Activated T-helper 1 cell treated with anti-CD3 and anti-CD28 coated beads, Interleukin-12 subunit alpha, Interleukin-12 subunit beta, Interleukin-2, Interleukin-4 antibody, amounts not matched to agents 30 ng/mL and 10 ng/mL and 1 ng/mL, durations not matched to agents 14 hours and 24 hours and 36 hours (primary cell): ENCODE measurements at places on chromosomes 6 and 20.

DNA sequence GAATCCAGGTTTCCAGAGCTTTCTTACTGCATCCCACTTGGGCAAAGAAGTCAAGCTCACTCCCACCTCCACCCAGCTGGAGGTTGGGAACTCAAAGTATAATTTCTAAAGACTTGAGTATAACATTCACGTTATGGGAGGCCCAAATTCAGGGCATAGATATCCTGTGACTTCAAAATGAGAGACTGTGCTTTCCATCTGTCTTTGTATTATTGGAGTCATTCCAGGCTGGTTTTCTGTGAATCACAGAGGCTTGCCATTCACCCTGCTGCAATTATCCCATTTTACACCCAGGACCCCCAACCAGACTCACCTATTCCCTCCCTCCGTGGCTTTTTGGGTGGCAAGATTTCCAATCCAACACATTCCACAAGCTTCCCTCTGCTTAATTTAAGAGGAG is 19.3 kb upstream of the SRC start:
- DNase-seq = no peak

DNA sequence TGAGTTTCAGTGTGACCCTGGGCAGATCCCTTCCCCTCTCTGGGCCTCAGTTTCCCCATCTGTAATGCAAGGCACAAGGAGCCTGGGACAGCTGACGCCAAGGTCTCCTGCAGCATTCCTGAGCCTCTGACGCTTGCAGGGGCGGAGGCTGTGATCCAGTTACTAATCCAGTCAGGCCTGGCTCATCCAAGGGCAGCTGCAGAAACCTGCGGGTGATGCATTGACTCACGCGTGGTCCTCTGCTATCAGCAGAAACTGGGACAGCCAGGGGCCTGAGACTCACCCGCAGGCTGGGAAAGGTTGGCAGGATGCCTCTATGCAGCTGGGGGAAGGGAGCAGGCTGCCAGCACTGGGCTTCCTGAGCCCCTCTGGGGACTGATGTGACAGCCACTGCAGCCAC is 65.0 kb upstream of the SIRPA start:
- DNase-seq = no peak

DNA sequence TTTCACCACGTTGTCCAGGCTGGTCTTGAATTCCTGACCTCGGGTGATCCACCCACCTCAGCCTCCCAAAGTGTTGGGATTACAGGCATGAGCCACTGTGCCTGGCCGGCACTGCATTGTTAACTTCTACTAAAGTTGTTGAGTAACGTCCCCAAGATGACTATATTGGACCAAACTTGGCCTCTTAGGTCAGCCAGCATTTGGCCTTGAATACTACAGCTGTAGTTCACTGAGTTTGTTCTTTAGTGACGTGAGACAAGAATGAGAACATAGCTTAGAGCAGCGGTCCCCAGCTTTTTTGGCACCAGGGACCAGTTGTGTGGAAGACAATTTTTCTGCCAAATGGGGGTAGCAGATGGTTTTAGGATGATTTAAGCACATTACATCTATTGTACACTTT is 237.1 kb downstream of the TBC1D7 start:
- DNase-seq = no peak

- DNase-seq = no peak
Observed at GRCh38 chr20:60008130-60008808, 50.0 kb downstream of the CDH26 start.

DNA sequence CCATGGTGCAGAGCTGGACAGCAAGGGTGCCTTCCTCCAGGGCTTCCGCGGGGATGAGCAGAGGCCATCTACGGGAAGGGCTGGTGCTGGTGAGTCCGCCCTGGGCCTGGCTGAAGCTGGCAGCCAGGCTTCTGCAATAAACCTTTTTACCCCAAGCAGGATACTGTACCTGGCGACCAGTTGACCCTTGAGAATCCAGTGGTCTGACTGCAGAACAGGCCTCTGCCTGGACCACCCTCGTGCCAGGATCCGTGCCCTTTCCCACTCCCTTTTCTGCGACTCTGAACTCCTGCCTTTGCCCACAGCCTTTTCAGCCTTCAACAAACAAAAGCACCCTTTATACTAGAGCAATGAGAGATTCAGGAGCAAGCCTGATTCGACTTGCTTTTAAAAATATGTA is 18.9 kb downstream of the CDH26 start:
- no peak for DNase-seq

GRCh38 chr20:10367943-10368701 is 65.9 kb downstream of the MKKS start:
- no peak for DNase-seq

DNA sequence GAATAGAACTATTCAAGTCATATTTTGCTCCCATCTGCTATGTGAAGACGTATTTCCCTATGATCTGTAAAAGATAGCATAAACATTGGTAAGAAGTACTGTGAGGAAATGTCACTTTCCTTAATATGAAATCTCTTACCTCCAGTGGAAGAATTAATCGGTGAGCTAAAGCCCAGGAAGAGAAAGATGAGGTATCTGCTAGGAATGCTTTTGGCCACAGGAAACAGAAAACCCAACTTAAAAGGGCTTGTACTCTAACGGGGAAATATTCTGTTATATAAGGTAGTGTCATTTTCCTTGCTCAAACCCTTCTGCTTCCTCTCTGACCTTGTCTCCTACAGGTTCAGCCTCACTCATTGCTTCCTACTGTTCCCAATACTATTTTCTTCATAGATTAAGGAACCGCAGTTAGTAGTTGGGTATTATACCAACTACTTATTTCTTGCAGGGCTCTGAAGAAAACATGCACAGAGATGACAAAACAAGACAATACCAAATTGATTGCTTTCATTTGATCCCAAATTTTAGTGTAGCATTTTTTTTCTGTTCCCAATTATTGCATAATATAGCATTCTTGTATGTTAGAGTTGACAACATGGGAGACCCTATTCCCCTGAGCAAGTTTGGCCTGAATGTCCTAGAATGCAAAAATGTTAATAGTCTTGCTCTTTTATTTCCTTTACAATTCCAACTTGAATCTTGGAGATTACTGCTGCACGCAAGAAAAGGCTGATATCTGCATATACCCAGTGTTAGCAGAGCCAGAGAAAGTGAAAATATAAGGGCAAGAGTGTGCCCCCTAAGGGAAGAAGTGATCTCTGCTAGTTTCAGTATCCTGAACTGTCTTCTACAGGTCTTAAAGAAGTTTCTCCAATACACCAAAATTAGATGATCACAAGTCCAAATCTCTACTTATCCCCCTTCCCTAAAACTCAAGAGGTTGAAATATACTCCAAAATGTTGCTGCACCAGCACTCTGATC is 65.3 kb downstream of the AFG1L start:
- DNase-seq = no peak

GRCh38 chr20:58889798-58890517 is 37.4 kb downstream of the GNAS start:
- no peak for DNase-seq

- DNase-seq = no peak
Observed at GRCh38 chr20:62282877-62283503, 19.8 kb upstream of the ADRM1 start.

GRCh38 chr20:54042021-54042420 is 28.4 kb downstream of the BCAS1 start:
- no peak for DNase-seq

GRCh38 chr6:157688275-157688959 is 134.6 kb upstream of the SNX9 start:
- DNase-seq = no peak

- DNase-seq = no peak
Observed at GRCh38 chr6:130889423-130889822, 62.2 kb downstream of the SMLR1 start.

DNA sequence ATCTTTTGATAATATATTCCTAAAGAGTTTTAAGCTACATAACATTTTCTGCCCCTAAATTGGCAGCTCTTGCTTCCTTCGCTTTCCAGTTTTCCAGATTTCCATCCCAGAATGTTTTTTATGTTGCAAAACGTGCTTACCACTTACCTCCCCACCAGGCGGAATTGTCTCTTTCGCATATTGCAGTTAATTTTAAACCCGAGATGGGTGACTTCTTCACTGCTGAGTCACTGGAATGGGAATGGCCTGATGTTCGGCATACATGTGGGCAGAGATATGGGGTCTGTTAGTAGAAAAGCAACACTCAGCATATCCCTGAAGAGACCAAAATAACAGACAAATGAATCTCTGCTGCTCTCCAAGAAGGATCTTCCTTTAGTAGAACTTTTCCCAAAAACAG is 491.2 kb downstream of the PREX1 start:
- no peak for DNase-seq

- no peak for DNase-seq
Observed at GRCh38 chr20:25319241-25320034, 71.2 kb downstream of the ABHD12 start.

GRCh38 chr6:115617031-115617430 is 443.7 kb downstream of the FRK start:
- DNase-seq = no peak

DNA sequence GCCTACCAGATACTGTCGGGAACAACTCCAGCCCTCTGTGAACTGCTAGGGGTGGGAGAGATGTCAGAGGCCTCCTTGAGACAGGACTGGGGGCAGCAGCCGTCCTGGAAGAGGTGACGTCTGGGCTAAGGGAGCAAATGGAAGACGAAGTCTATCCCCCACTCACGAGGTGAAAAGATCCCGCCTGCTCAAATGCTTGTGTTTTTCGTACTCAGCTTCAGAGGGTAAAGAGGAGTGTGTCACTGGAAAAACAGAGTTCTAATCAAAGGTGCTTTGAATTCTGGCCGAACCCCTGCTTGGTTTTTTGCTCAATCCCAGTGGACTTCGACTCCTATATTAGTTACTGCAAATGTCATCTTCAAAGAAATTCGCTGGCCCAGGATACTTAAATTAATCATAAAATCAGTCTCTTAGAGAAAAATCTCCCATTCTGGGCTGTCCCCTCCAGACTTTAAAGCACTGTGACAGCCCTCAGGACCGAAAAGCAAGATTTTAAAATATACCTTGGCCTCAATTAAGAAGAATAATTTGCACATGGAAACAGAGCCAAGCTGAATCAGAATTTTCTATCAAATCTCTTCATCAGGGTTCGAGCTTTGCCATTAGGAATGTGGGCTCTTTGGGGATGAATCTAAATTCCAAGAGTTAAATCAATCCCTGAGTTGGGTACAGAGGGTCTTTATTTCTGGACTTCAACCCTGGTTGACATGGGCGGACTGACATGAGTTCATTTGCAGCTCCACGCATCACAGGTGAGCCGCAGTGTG is 61.8 kb upstream of the AFDN start:
- no peak for DNase-seq

DNA sequence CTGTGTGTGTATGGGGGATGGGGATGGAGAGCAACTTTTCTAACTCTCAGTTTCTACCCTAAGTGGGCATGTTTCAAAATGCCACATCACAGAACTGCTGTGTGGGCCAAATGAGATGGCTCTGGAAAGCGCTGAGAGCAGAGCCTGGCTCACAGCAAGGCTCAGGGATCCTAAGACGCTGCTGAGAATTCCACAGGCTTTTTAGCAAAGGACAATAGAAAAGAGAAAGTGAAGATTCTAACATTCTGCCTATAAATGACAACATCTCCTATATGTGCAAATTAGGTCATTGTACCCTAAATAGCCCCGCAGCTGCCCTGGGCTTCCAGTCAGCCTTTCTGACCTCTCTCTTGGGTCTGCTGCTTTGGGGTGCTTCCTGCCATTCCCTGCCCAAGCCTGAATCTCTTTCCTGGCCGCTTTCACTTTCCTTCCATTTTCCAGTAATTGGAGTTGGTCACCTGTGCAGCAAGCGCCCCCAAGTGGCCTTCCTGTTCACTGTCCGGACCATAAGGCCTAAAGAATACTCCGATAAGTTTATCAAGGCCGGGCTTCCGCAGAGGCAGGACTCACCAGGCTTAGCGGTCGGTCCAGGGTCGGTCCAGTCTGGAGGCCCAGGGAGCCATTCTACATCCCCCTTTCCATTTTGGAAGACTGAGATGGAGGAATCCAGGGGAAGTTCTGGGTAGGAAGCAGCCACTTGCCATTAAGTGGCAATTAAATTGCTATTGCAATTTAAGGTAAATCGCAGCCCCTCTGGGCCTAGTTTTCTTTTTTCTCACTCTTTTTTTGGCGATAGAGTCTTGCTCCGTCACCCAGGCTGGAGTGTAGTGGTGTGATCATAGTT is 6.7 kb upstream of the DDR1 start:
- peak; percentile 60 for DNase-seq

DNA sequence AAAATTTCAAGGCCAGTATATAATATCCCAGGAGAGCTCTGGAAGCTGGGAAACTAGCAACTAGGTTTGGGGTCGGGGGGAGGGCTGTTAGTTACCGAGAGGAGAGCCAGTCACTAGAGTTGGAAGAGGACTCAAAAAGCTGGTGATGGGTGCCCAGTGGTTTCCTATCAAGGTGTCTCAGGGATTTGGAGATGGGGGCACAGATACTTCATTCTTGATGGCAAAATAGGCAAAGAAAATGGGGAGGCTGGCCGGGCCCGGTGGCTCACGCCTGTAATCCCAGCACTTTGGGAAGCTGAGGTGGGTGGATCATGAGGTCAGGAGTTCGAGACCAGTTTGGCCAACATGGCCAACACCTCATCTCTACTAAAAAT is 805 bp downstream of the PHF1 start:
- DNase-seq = no peak

DNA sequence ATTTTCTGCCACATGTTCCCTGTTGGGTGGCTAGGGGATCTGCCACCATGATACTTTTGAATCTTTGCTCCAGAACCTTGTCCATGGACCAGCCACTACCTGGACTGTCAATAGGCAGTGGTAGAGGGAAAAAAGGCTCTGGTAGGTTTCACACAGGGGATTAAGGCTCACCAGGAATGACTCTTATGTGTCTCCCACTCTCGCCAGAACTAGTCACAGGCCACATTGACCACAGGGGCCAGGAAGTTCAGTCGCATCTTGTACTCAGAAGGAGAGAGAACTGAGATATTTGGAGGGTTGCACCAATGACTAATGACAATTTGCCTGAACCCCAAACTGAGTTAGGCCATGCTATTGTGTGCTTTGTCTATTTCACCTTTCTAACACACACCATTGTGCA is 23.6 kb upstream of the APCDD1L start:
- no peak for DNase-seq

- DNase-seq = no peak
Observed at GRCh38 chr6:99282479-99283062, 66.9 kb downstream of the FAXC start.

DNA sequence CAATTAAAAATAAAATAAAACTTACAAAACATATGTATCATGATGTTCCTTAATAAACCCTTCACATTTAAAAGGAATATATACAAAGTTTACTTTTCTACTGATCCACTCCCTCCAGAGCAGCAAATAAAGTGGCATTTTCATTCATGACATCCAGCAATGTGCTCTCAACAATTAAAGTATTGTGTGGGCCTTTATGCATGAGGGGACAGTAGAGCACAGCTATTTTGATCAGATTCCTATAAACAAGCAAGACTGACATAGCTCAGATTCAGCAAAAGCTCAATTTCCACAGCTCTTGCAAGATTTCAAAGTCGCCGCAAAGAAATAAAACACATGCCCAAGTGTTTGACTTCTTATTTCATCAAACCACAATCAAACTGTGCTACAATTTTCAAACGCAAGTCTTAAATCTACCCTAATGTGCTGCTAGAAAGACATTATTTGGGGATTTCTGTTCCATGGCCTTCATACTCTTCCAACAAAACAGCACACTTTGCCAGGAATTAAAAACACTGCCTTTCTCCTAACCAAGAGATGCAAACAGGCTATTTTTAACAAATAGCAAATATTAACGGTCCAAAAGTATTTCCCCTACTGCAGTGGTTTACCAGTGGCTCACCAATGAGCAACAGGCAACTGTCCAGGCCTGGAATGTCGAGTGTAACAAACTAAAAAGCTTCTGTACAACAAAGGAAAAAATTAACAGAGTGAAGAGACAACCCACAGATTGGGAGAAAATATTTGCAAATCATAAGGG is 52.3 kb downstream of the MBOAT1 start:
- DNase-seq = no peak

- DNase-seq = no peak
Observed at GRCh38 chr20:17457079-17457478, 74.1 kb downstream of the BFSP1 start.
